ENCODE measurements at places on chromosomes 11 and 22. TPM values are rescaled to one million over a fixed set of nuclear protein-coding genes. Genes with fewer than 3 reads are reported as not detected.

DNA sequence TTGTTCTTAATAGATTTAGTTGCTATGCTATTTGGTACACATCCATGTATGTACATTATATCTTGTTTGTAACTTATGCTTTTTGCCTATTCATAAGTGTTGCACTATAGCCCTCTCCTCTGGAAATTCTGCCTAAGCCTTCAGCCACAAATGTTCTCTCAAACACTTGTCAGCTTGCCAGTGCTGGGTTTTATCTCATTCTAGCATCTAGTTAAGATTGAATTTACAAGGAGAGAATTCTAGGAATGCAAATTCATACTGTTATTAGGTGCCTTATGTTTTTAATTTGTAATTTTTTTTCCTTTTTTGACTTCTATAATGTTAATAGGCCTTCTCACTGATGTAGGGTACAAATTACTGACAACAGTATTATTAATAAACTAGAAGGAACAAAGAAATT is 14.6 kb upstream of the CTSC start:
- DNase-seq, result no peak

SLC22A8 gene
- not detected for total RNA-seq

GRCh38 chr11:33674035-33674814 is 26.4 kb downstream of the C11orf91 start:
- no peak for DNase-seq

DNA sequence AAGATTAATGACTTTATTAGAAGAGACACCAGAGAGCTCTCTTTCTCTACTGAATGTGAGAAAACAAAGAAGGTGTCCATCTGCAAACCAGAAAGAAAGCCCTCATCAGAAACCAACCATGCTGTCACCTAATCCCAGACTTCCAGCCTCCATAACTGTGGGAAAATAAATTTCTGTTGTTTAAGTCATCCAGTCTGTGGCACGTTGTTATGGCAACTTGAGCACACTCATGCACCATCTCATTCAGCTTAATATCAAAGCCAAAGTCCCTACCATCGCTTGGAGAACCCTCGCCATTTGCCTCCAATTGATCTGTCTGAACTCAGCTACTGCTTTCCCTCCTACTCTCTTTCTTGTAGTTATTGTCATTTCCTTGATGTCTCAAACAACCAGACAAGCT is 766.1 kb upstream of the ARHGAP42 start:
- DNase-seq, result no peak

DKK3 gene
- total RNA-seq, result 287 TPM

UBQLNL gene
- 0.04 TPM for total RNA-seq

OR8D1 gene
- not detected for total RNA-seq

APOA4 gene
- not detected for total RNA-seq

TRIM48 gene
- total RNA-seq, result not detected

DNA sequence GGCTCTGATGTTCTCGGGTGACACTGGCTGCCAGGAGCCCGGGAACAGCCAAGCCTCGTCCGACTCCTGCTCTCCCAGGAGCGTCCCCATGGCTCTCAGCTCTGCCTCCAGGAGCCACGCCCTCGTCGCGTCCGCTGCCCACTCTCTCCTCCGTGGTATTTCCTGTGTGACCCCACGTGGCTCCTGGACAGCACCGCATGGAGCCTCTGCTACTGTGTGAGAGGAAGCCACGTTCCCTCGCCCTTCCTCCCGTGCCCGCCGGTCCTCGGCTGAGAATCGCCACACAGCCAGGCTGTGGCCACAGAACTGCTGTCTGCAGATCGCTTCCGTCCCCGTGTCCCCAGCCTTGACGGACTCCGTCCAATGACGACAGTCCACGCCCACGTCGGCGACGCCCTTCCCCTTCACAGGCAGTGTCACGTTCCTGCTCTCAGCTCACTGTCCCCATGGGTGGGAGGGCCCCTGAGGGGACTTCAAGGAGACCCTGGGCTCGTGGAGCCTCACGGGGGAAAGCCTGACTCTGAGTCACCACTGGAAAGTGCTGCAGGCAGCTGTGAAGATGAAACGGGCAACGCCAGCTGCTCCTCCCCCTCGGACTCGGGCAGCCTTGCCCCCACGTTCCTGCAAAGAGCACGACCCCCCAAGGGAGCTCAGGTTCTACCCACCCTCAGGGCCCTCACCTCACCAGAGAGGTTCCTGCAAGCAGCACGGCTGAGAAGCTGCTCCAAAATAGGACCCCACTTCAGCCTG is 458.5 kb downstream of the BRD1 start:
- DNase-seq, result no peak

- no peak for DNase-seq
Observed at GRCh38 chr11:1119604-1120146, 38.1 kb upstream of the MUC5AC start.

DNA sequence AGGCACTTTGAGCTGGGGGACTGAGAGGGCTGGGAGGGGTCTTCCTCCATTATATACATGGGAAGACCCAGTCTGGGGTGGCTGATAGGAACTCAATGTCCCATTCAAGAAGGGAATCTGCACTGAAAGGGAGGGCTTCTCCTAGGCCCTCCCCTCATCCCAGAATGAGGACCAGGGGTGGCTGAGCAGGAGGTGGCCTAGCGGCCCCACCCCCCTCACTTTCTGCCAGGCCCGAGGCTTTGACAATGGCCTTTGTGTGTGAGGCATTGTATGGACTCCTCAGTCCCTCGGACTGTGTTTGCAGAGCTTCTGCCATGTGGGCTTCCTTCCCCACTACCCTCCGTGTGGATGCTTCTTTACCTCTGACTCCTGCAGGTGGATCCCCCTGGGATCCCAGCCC is 65.7 kb downstream of the NECTIN1 start:
- no peak for DNase-seq

DSCAML1 gene
- not detected for total RNA-seq

DNA sequence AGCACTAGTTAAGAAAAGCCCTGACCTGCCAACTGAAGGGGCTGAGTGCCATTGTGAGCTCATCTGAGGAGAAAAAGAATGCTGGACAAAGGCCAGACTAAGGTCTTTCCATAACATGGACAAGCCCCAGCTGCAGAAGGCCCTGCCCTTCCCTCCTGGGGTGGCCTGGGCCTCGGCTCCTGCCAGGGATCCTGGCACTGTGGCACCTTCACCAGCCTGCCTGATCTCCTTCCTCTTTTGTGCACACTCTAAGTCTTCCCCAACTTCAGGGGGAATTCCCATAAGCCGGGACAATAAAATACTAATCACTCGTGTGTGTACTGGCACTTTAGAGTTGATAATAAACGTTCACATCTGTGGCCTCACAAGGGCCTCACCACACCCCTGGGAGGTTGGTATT is 9.9 kb downstream of the TMPRSS13 start:
- DNase-seq, result no peak

MS4A4E gene
- not detected for total RNA-seq

DNA sequence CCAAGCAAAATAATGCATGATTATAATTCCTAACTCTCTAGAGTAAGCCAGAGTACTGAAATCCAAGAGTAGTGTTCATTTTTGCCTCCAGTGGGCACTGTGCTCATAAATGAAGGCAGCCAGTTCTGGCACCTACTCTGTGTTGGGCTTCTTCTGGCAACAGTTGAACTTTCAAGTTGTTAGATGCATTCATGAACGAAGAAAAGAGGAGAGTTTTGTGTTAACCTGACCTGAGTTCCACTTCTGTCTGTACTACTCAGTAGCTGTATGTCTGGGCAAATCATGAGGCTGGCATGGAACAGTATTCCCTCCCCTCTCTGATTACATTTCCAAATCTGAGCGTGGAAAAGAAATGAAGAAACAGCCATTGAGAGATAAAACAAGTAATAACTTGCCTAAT is 20.3 kb upstream of the TENM4 start:
- no peak for DNase-seq

DNA sequence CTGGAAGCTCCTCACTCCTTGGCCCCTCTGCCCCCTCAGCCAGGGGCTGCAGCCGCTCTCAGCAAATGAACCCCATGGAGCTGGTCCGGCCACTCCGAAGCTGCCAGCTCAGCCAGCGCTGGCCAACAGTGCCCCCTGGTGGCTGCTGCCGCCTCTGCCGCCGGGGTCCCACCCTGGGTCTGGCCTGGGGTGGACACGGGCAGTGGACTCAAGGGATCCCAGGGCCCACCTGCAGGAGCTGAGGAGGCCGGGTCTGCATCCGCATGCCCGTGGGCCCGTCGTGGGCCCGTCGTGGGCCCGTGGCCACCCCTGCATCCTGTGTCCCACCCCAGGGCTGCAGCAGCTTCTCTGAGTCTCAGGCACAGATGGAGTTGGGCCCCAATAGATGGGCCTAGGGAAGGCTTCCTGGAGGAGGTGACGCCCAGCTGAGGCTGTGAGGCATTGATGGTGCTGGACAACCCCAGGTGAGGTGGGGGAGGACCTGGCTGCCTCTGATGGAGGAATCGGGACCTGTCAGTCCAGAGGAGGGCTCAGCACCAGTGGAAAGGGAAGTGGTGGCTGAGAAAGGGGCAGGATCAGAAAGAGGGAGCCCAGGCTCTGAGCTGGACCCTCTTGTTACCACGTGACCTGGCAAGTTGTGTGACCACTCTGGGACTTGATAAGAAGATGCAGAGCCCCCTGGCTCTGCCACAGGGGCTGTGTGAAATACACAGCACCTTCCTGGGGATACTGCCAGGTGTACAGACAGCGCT is 522.3 kb downstream of the BRD1 start:
- no peak for DNase-seq

HMOX1 gene
- 86.4 TPM for total RNA-seq

GRCh38 chr11:46835897-46836296 is 10.2 kb downstream of the CKAP5 start:
- no peak for DNase-seq

DNA sequence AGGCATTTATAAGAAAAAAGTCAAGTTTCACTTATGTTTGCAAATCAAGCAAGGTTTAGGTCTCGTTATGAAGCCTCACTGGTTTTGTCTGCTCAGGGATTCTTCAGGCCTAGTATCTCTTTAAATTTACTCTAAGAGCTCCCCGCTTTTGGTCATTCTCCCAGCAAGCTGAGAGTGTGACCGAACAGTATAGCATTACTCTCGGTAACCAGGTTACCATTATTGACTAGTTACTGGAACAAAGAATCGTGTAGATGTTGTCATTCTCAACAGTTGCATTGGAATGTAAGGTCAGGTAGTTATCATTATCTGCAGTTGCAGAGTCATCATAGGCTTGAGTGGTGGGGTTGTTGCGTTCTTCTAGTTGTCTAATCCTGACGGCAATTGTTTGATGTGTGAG is 9.8 kb upstream of the USP2 start:
- DNase-seq, result no peak

DNA sequence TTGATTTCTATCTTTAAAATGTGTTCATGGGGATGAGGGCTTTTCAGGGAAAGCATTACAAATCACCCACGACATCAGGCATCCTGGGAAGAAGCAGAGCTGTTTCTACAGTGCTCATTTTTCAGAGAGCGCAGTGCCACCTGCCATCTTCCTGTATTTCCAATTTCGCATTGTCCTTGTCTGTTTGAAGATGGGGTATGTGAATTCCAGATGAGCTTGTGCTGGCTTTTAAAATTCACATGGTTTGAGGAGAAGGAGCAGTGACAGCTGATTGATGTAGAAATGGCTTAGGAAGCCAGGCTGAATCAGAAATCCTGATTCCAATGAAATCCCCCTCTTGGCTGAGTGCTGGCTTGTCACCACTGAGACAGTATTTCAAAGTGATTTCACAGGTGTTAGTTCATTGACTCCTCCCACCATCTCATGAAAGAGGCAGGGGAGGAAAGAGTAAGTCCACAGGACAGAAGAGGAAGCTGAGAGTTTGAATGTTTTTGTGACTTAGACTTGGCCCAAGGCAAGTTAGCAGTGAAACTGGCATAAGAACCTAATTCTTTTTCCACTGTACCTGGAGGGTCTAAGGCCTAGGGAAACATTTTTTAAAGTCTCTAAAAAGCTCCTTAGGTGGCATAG is 344.6 kb upstream of the C11orf87 start:
- DNase-seq, result no peak

GRCh38 chr11:110187731-110188130 is 94.5 kb downstream of the ZC3H12C start:
- DNase-seq, result no peak

- no peak for DNase-seq
Observed at GRCh38 chr11:68727783-68728182, 23.5 kb downstream of the TESMIN start.

DNA sequence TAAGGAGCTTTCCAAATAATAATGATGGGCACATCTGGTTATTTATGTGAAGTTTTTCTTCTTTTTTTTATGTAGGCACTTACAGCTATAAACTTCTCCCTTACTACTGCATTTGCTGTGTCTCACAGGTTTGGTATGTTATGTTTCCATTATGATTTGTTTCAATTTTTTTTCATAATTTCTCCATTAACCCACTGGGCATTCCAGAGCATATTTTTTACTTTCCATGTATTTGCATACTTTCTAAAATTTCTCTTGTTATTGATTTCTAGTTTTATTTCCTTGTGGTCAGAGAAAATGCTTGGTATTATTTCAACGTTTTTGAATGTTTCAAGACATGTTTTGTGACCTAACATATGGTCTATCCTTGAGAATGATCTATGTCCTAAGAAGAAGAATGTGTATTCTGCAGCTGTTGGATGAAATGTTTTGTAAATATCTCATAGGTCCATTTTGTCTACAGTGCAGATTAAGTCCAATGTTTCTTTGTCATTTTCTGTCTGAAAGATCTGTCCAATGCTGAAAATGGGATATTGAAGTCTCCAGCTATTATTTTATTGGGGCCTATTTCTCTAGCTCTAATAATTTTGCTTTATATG is 362.1 kb downstream of the DDX10 start:
- DNase-seq, result no peak

SESN3 gene
- 1.7 TPM for total RNA-seq

GRCh38 chr11:12048936-12049790 is 40.7 kb upstream of the DKK3 start:
- DNase-seq, result no peak

GRCh38 chr11:70067591-70068341 is 10.4 kb upstream of the ANO1 start:
- DNase-seq, result no peak

- DNase-seq, result no peak
Observed at GRCh38 chr11:22555881-22556280, 69.7 kb downstream of the FANCF start.

DNA sequence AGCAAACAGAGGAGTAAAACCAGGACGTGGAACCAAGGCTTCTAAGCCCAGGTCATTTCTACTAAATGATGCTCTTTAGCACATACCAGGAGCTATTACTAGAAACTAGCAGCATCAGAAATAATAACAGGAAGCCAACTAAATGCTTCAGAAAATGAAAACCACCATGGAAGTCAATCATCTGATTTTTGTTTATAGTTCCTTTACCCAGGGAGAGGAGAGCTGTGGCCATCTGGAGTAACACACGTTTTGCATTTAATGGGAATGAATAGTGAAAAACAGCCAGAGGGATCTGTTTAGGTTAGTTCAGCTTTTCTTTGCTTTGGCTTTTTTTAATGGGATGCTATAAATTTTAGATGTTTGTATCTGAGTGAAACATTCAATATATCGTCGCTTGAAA is 250.7 kb upstream of the ARHGAP20 start:
- DNase-seq, result no peak

GRIK4 gene
- 0.07 TPM for total RNA-seq

DNA sequence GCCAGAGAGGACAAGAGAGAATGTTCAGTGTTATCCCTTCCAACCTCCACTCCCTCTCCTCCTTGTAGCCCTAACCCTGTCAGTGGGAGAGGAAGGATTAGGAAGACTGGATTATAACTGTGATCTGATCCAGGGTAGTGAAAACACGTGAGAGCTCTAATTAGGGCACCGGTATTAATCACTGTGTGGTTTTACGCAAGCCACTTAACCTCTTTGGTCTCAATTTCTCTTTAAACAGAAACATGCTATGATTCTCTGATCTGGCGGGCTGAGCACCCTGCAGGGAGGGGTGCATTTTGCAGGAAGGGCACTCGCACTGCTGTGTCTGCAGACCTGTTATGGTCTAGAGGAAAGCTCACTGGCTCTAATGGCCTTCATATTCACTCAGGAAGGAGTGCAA is 11.5 kb downstream of the RPL27A start:
- no peak for DNase-seq

GRCh38 chr11:539971-540481 is 2.7 kb downstream of the LRRC56 start:
- DNase-seq, result no peak

All from pulmonary artery endothelial cell (primary cell).